HAP-1 (cell line): ENCODE measurements at places on chromosomes 7 and 10.

GRCh38 chr10:44411251-44411650 is 26.4 kb upstream of the CXCL12 start:
- DNase-seq = no peak

DNA sequence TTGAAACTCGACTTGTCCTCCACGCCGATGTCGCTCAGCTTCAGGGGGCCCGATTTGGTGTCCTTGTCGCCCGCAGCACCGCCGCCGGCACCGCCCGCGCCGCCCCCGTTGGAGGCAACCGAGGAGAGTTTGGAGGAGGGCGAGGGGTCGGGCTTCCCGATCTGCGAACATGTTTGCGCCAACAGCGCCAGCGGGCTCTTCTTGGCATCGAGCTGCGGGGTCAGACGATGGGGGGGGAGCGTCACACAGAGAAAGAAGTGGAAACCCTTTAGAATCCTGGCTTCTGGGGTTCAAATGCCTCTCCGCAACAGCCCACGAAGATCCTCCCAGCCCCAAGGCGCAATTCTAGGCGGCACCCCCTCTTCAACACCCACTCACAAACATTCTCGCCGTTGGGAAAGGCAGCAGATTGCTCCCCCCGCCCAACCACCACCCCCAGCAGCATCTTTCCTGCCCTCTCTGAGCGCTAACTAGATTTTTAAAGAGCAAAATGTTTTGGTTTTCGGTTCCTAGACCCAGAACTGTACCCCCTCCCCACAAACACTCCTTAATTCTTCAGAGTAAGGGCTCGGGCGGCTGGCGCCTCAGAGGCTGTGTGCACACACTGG is 1.3 kb downstream of the ZNF503 start:
- DNase-seq = peak; percentile 35

- no peak for DNase-seq
Measured at GRCh38 chr7:83015916-83016315, 146.8 kb downstream of the PCLO start.

GRCh38 chr10:69633673-69634635 is 3.9 kb downstream of the FAM241B start:
- no peak for DNase-seq

DNA sequence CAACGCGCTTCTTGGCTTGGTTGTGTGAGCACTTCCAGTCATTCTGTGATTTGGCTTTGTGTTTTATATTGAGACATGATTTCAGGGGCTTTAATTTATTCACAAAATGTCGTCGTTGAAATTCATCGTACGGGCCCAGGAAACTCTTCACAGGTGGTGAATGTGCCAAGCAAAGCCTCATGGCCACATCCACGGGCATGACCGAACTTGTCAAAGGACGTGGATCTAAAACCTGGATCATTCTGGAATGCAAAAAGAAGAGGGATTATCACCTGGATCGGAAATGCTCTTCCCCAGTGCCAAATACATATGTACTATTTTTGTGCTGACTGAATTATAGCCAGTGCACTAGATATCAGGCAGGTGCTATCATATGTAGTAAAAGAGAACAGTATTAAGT is 2.2 kb downstream of the PPP1R3C start:
- DNase-seq = no peak

DNA sequence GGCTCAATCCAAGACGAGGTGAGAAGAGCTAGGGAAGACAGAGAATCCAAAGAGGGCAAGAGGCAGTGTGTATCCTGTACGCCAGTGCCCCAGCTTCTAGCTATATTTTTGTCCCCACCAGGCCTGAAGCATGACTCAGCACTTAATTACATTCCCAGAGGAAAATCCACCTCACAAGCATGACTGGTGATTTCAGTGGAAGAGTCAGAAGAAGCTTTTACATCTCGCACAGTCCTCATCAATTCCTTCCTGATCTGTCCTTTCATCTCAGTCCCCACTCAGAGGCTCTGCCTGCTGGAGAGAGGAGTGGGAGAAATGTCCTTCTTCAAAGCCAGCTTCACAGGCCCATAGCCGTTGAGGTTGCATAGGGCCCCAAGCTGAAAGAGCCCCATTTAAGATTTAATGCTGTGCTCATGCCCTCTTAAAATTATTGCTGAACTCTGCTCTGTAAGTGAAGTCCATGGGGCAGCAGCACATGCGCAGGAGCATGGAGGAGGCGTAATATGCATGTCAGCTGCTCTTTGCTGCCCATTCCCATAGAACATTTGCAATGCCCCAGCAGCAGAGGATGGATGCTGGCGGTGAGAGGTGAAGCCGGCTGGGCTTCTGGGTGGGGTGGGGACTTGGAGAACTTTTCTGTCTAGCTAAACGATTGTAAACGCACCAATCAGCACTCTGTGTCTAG is 39.0 kb upstream of the AOAH start:
- DNase-seq = peak; percentile 24

DNA sequence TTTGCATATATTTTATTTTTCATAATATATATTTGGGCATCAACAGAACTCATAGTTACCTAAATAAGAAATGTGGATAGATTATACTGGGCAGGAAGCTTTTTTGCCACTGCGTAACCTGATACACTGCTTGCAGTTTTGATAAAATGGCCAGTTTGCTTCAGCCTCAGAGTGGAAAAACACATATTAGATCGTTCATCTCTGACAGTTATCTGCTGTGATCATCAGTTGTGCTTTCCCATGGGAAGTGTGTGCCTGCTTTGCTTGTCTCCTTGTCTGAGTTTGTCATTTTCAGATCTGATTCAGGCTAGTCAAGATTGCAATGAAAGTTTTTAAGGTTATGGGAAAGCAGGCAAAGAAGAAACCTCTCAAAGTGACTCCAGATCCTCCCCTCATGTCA is 54.0 kb downstream of the ADAM12 start:
- DNase-seq = no peak

DNA sequence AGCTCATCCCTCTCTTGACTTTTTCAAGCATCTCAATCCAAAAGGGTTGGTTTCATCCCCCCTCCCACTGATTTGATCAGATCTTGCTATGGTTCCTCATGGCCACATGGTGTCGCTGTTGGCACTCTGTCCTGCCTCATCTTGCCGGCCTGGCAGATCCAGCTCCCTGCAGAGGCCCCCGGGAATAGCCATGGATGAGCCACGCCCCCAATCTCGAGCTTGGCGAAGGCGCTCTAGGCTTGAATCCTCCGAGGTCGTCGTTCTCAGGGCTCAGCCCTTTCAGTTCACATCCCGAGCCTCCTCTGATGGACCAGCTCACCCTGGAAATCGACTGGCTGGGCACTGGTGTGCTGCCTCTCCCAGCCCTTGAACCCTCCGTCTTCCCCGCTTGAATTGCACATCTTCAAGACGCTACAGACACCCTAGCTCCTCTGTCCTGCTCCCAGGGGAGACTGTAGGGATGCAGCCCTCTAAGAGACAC is 628.7 kb downstream of the TYW1 start:
- peak; percentile 88 for DNase-seq

- DNase-seq = no peak
Measured at GRCh38 chr7:36802459-36803135, 78.3 kb upstream of the AOAH start.

DNA sequence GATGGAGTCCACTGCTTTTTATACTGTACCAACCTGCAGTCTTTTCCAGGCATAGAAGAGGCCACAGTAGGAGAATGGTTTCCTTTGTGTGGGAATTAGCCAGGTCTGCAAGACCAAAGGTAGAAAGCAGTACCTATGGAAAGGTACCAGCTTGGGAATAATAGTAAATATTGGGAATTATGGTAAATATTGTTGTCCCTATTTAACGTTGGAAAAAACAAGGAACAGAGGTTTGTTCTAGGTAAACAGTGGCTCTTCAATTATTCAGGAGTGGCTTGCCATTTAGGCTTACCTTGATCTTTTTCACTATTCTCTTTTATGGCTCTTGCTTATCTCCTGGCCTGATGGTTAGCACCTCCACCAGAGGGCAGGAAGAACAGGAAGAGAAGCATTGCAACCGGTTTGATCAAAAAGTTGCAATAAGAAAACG is 43.9 kb upstream of the GSAP start:
- no peak for DNase-seq

DNA sequence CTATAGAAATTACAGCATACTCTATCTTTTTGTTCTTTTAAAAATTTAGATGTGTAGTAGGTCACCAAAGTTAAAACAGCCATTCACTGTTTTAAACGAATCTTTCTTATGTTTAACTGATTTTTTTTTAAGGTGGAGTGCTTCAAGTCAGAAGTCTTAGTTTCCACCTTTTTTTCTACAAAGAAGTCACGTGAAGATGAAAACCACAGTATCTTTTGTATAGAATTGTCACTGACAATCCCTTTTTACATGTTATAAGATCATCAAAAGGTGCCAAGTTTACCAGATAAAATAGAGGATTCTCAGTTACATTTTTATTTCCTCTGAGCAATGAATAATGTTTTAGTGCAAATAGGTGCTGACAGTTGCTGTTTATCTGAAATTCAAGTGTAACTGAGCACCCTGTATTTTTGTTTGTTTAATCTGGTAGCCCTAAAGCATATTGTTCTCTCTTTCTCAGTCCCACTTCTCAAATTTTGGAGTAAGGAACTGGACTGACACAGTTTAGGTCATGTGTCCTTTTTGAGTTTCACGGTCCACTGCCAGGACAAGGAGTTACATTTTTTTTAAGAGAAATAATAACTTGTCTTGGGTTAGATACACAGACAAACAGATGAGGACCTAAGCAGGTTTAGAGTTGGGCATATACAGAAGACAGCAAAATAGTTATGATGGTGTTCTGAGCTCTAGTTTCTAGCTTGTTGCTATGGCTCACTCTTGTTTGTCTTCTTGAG is 233.2 kb upstream of the MBL2 start:
- DNase-seq = no peak

DNA sequence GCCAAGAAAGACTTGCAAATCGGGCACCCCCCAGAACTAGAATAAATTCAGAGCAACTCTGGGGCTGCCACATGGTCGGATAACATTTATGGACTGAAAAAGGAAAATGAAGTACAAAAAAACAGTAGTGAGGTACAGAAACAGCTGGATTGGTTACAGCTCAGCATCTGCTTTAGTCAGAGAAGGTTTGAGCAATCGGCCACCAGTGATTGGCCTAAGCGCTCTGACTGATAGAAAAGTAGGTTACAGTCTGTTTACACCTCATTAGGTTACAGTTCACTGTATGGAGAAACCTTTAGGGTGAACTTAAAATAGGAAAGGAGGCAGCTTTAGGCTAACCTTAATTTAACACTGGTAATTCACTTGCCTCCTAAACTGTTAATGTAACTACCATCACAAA is 102.0 kb upstream of the DKK1 start:
- DNase-seq = no peak

DNA sequence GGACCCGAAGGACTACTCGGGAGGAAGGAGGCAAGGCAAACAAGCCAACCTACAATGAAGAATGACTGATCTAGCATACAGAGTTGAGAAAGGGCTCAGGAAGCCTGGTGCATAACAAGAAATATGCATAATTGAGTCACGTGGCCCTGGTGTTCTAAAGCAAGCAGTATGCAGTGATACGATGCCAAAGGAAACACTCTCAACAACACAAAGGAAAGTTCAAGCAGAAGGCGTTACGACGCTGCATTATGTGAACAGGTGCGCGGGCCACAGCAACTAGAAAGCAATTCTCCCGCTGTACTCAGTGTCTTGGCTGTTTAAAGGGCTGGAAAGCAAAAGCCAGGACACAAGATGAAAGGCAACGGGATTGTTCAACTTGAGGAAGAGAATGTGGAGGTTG is 100.8 kb downstream of the PRTFDC1 start:
- DNase-seq = peak; percentile 90

DNA sequence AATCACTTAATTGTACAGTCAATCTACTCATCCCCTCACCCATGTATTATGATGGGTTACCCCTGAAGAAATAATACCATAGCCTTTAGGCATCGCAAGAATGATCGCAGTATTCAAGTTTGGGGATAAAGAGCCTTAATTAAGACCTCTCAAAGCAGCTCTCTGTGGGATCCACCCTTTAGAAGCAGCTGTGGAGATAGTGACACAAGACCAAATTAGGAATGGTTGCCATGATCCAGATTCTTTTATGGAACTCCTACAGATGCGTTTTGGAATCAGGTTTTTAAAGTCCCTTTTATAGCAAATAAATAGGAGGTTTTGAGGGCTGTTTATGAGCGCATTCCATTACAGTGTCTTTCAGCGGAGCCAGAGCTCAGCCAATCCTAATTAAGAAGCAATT is 12.2 kb downstream of the TES start:
- DNase-seq = peak; percentile 36

- no peak for DNase-seq
Measured at GRCh38 chr7:130917669-130918128, 183.7 kb upstream of the KLF14 start.

DNA sequence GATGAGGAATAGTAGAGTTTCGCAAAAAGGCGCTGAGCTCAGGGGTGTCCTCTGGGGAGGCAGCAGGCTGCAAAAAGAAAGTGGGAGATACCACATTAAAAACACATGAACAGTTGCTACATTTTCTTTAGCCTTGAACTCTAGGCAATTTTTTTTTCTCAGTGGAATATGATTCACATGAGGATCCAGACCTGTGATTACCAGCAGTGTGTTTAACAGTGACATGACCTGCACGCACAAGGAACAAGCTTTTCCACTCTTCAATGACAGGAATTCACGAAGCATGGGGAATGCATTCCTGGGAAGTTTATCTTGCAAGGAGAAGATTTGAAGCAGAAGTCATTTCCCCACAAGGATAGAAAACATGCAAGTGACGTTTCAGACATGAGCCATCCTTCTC is 161.6 kb downstream of the ITGA8 start:
- no peak for DNase-seq

DNA sequence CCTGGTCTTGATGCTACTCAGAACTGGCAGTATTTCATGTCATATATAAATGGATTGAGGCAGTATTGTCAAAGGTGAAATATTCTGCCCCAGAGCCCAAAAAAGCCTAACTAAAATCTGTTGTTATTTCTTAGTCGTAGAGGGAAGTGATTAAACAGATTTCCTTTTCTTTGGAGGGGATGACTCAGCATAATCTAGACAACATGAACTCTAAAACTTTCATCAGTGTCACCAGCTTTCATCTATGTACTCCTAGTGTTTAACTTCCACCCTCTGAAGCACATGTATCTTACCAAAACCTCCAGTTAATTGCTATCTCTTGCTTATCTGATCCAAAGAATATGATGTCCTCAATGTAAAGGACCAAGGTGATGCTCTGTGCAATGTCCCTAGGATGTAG is 97.1 kb upstream of the ARID5B start:
- no peak for DNase-seq

- peak; percentile 45 for DNase-seq
Measured at GRCh38 chr7:45574669-45575500, 717 bp downstream of the ADCY1 start.

- no peak for DNase-seq
Measured at GRCh38 chr10:87991946-87992345, 128.5 kb downstream of the PTEN start.

DNA sequence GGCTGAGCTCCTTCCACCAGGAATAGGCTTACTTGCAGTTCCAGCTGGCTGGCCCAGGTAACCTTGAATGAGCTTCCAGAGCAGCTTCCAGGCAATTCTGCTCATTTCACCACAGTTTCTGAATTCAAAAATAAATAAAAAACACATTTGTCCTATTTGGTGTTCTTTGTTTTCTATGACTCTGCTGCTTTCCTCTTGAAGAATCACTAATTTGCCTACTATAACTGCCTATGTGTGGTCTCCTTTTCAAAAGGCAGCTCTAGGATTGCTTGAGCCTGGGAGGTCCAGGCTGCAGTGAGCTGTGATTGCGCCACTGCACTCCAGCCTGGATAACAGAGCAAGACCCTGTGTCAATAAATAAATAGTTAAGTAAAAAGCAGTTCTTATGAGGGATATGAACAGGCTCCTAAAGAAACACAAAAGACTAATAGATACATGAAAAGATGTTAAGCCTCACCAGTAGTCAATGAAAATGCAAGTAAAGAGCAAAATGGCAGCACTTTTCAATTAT is 19.5 kb upstream of the TNPO3 start:
- DNase-seq = no peak

- no peak for DNase-seq
Measured at GRCh38 chr7:82705517-82706260, 262.1 kb upstream of the CACNA2D1 start.
